Stimulated activated CD8-positive, alpha-beta memory T cell treated with anti-CD3 and anti-CD28 coated beads, Interleukin-15, amount 100 ng/mL, for 48 hours (primary cell): ENCODE measurements at places on chromosomes 6 and 20.

DNA sequence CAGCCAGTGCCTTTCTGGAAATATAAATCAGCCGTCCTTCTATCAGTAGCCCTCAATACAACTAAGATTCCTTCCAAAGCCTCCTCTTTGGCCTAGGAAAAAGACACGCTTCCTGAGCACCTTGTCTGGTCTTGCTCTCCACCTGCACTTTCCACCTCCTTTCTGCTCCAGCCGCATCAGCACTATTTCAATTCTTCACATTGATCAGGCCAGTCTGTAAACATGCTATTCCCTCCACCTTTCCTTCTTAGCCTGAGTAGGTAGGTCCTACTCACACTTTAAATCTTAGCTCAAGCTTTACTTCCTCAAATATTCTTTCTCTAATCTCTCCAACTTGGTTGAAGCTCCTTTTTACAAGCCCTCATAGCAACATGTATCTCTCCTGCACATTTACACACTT lies 11.4 kb downstream of the RANBP9 start:
- DNase-seq: no peak

DNA sequence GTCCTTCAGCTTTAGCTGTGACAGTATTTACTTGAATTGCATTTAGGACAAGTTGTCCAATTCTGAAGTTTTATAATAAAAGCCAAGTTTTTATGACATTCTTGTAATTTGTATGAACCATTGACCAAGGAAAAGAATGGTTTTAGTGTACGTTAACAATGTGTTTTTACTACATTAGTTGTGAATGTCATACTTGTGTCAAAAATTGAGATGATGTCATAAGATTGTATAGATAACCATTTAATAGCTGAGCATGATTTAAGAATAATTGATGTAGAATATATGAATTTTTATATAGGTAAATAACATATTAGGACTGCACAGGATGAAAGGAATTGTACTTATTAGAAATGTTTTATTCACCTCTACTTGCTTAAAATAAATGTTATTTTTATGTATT lies 102.9 kb downstream of the MACROD2 start:
- no peak for DNase-seq

GRCh38 chr6:63716169-63716568 lies 80.6 kb downstream of the PHF3 start:
- DNase-seq: no peak

DNA sequence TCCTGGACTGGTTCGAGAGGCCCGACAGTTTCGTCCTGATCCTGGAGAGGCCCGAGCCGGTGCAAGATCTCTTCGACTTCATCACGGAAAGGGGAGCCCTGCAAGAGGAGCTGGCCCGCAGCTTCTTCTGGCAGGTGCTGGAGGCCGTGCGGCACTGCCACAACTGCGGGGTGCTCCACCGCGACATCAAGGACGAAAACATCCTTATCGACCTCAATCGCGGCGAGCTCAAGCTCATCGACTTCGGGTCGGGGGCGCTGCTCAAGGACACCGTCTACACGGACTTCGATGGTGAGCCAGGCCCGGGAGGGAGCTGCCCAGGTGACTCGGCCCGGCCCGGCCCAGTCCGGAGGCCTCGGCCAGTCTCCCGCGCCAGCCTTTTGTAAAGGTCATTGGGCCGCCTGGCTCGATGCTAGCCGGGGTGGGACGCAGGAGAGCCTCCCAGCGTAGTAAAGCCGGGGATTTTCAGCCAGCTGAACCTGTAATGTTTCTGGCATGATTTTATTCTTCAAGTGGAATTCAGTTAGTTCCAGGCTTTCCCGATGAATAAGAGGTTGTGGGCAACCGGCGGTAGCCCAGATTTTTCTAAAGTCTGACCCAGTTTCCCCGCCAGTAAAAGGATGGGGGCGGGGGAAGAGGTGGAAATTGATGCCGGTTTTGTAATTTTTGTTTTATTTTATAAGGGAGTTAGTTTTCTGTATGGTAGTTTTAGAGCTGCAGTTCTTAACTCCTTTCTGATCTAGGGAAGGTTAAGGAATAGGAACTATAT lies 1.4 kb downstream of the PIM1 start:
- no peak for DNase-seq

DNA sequence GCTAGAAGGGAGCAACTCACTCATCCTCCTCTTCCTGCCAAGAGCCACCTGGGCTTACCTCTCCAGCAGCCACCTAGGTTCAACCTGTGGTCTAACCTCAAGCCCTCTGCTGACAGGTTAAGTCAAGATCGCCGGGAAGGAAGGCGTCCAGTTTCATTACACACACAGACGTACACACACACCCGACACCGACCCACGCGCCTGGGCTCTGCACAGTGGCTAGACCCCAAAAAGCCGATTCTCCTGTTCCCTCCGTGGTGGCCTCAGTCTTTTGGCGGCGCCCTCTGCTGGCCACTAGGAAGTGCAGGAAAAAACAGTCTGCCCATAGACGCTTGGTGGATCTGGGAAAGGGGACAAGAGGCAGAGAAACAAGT lies 52.8 kb downstream of the MRPL14 start:
- peak; percentile 70 for DNase-seq

DNA sequence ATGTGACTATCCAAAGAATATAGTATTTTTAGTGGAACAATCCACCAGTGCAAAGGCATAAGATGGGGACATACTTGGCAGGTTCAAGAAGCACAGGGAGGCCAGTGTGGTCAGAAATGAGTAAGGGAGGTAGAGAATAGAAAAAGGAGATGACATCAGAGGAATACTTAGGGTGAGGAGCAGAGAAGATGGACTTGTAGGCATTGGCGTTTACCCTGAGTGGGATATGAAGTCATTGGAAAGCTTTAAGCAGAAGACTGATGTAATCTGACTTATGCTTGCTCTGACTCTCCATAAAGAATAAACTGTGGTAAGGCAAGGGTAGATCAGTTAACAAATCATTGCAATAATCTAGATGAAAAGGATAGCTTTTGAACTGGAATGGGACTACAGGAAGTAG lies 228.7 kb downstream of the GJA1 start:
- DNase-seq: no peak

GRCh38 chr20:39431091-39431880 lies 469.1 kb downstream of the DHX35 start:
- no peak for DNase-seq

- peak; percentile 49 for DNase-seq
These were observed 32.9 kb upstream of the ERVFRD-1 start for GRCh38 chr6:11144393-11144851.

DNA sequence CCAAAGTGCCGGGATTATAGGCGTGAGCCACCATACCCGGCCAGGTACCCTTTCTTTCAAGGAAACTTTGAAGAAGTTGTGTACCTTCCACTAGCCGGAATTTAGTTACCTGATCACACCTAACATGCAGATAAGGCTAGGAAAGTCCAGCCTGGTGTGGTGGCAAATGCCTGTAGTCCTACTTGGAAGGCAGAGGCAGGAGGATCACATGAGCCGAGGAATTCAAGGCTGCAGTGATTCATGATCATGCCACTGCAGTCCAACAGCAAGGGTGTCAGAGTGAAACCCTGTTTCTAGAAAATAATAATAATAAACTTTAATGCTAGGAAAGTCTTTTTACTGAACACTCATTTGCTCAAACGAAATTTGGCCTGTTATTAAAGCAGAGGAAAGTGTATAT lies 21.0 kb downstream of the NFYA start:
- DNase-seq: no peak

- DNase-seq: no peak
These were observed 203.6 kb upstream of the GMDS start for GRCh38 chr6:2448826-2449571.

- DNase-seq: no peak
These were observed 113.2 kb downstream of the FAM83B start for GRCh38 chr6:54959820-54960219.

GRCh38 chr20:45735552-45735951 lies 13.4 kb downstream of the SPINT4 start:
- no peak for DNase-seq

DNA sequence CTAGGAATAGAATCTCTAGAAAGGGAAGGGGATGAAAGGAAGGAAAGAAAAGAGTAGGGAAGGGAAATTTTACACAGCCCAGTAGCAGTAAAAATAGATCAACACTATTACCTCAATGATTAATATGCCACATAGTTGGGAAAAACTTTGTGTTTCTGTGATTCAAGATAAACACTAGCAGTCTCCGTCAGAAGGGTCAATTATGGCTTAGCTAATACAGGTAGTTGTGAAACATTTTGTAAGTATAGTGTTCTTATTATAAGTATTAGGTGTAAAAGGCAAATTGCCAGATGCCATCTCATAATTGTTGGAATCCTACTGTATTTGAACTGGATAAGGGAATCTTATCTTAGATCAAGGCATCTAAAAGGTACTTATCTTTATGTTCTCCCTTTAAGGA lies 165.7 kb downstream of the MTFR2 start:
- DNase-seq: no peak

DNA sequence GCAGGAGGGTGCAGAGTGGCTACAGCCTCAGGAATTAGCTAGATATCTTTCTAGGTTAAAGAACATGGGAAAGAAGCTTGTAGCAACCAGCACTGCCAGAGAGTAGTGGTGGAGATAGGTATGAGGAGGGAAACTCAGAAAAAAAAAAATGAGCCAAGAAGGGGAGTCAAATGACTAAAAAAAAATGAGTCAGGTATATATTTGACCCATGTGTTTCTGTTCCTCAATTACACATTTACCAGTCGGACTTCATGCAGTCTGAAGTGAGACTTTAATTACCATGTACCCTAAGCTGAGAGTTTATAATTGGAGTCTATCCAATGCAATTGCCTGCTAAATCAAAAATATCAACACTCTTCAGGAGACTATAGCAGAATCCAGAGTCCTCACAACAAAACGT lies 964.6 kb downstream of the HACE1 start:
- no peak for DNase-seq

- DNase-seq: no peak
These were observed 216.2 kb downstream of the MYLK4 start for GRCh38 chr6:2534406-2535042.

DNA sequence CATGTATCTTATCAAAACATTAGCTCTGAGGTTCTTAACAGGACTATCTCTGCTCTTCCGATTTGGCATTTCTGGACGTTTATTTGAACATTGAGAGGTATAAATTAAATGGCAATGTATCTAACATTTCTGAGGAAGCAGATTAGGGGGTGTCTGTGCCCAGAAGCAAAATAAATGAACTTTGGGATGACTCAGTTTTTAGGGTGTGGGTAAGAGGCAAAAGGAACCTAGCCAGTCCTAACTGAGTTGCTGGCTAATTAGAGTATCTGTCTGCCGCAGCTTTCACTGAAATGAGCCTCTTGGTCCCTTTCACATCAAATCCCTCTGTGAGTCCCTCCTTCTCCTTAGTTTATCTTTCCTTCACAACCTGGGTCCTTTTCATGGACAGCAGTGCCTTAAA lies 1.1 kb downstream of the RNF144B start:
- DNase-seq: no peak

GRCh38 chr6:24902782-24903181 lies 33.0 kb downstream of the RIPOR2 start:
- DNase-seq: no peak

- no peak for DNase-seq
These were observed at the start of gene GID8 for GRCh38 chr20:62938105-62938888. Gene GID8 (plus strand): TSS chr20:62938147. CDS start chr20:62941503, 3,356 bp downstream.

DNA sequence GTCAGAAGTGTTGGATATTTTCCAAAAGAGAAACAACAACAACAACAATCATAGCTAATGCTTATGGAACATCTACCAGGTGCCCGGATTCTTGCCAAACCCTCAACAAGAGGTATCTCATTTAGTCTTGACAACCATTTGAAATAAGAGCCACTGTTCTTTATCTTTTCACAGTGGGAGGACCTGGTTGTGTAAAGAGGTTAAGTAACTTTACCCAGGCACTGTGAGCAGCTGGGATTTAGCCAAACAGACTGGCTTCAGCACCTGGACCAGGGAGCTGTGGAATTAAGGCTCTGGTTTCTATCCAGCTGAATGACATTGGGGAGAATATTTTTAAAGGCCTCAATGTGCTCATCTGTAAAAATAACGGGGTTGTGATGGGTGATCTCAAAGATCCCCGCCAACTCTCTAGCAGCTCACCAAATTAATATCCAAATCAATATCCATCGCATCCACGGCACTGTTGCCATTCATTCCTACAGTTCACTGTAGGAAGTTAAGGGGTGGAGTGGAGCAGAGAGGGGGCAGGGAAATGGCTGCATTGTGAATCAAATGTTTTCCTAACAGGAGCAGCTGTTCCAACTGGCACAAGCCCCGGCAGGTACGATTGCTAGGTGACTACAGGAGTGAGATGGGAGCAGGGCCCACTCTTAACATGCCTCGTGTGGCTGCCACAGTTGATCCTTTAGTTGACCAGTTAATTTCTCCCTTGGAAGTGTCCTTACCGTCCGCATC lies 61.8 kb downstream of the GCNT2 start:
- no peak for DNase-seq

- DNase-seq: no peak
These were observed 76.5 kb downstream of the MBOAT1 start for GRCh38 chr6:20135677-20136268.

GRCh38 chr20:14838663-14839628 lies 501.5 kb upstream of the FLRT3 start:
- no peak for DNase-seq

- DNase-seq: no peak
These were observed 7.8 kb upstream of the MRS2 start for GRCh38 chr6:24394780-24395437.

DNA sequence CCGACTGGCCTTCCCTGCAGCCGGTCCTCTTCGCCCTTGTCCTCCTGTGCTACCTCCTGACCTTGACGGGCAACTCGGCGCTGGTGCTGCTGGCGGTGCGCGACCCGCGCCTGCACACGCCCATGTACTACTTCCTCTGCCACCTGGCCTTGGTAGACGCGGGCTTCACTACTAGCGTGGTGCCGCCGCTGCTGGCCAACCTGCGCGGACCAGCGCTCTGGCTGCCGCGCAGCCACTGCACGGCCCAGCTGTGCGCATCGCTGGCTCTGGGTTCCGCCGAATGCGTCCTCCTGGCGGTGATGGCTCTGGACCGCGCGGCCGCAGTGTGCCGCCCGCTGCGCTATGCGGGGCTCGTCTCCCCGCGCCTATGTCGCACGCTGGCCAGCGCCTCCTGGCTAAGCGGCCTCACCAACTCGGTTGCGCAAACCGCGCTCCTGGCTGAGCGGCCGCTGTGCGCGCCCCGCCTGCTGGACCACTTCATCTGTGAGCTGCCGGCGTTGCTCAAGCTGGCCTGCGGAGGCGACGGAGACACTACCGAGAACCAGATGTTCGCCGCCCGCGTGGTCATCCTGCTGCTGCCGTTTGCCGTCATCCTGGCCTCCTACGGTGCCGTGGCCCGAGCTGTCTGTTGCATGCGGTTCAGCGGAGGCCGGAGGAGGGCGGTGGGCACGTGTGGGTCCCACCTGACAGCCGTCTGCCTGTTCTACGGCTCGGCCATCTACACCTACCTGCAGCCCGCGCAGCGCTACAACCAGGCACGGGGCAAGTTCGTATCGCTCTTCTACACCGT lies 6.1 kb downstream of the UBD start:
- peak; percentile 6 for DNase-seq

GRCh38 chr20:25065072-25065624 lies 7.2 kb upstream of the ACSS1 start:
- no peak for DNase-seq
